ENCODE measurements at places on chromosomes 16 and 17. TPM values are rescaled to one million over a fixed set of nuclear protein-coding genes. Genes with fewer than 3 reads are reported as not detected.

OSBPL7 gene
- 5.6 TPM for total RNA-seq

PRR29 gene
- total RNA-seq, result not detected

CSH1 gene
- total RNA-seq, result not detected

SYNGR3 gene
- 8.3 TPM for total RNA-seq

ZG16B gene
- 11.3 TPM for total RNA-seq

SPNS2 gene
- total RNA-seq, result 79.3 TPM

CETP gene
- not detected for total RNA-seq

C16orf54 gene
- total RNA-seq, result 3.2 TPM

FOXJ1 gene
- not detected for total RNA-seq

TPSD1 gene
- 7.1 TPM for total RNA-seq

SRL gene
- 1.5 TPM for total RNA-seq

EFNB3 gene
- total RNA-seq, result 2.7 TPM

MEOX1 gene
- total RNA-seq, result 4.7 TPM

SLC5A11 gene
- not detected for total RNA-seq

DDX42 gene
- 121 TPM for total RNA-seq

OR4D1 gene
- not detected for total RNA-seq

MXRA7 gene
- total RNA-seq, result 114 TPM

ANKRD40CL gene
- not detected for total RNA-seq

ICAM2 gene
- total RNA-seq, result 55.7 TPM

YPEL2 gene
- 16.7 TPM for total RNA-seq

TBC1D3K gene
- total RNA-seq, result not detected

SCNN1G gene
- 26.5 TPM for total RNA-seq

P2RX5 gene
- 1.7 TPM for total RNA-seq

SRCAP gene
- 28.5 TPM for total RNA-seq

CLEC19A gene
- not detected for total RNA-seq

NXPH3 gene
- 18.4 TPM for total RNA-seq

DNAH3 gene
- total RNA-seq, result 0.25 TPM

RNF222 gene
- 2.5 TPM for total RNA-seq

SMTNL2 gene
- total RNA-seq, result 2.5 TPM

LRRC46 gene
- not detected for total RNA-seq

MYH1 gene
- not detected for total RNA-seq

P3H4 gene
- 11.5 TPM for total RNA-seq

All from vagina (tissue), 2 donors.